Lower leg skin (tissue), 4 donors: ENCODE measurements at places on chromosomes 6 and 20. TPM values are rescaled to one million over a fixed set of nuclear protein-coding genes. Genes with fewer than 3 reads are reported as not detected.

CAGE1 gene
- total RNA-seq: not detected

SGK1 gene
- 173 TPM for total RNA-seq

GRCh38 chr6:42889815-42890214 lies 10.4 kb downstream of the RPL7L1 start:
- DNase-seq: no peak

GRCh38 chr6:168027521-168027920 lies 30.1 kb downstream of the KIF25 start:
- DNase-seq: no peak

GRCh38 chr20:44342248-44342647 lies 5.4 kb downstream of the R3HDML start:
- no peak for DNase-seq

DNA sequence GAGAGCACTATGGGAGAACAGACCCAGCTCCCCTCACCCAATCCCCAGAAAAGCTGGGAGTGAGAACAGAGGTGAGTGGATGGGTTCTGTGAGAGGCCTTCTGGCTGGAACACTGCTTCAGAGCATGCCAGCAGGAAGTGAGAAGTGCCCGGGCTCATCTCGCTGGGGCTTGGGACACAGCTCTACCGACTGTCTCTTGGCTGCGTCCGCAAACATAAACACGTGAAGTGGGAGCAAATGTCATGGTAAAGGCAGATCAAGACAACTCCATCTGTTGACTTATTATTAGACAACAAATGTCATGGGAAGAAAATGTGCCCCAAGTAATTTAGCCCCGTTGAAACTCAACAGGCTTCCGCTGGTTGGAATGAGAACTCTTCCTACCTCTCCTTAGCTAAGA lies 25.9 kb downstream of the GNAS-AS1 start:
- no peak for DNase-seq
